Globus pallidus (tissue), 1 donor: ENCODE measurements at places on chromosomes 1 and 21.

GRCh38 chr1:56434740-56435139, 144.6 kb downstream of the PLPP3 start:
- DNase-seq, result no peak

- DNase-seq, result no peak
Observed at GRCh38 chr1:66300972-66301451, 232.9 kb upstream of the SGIP1 start.

DNA sequence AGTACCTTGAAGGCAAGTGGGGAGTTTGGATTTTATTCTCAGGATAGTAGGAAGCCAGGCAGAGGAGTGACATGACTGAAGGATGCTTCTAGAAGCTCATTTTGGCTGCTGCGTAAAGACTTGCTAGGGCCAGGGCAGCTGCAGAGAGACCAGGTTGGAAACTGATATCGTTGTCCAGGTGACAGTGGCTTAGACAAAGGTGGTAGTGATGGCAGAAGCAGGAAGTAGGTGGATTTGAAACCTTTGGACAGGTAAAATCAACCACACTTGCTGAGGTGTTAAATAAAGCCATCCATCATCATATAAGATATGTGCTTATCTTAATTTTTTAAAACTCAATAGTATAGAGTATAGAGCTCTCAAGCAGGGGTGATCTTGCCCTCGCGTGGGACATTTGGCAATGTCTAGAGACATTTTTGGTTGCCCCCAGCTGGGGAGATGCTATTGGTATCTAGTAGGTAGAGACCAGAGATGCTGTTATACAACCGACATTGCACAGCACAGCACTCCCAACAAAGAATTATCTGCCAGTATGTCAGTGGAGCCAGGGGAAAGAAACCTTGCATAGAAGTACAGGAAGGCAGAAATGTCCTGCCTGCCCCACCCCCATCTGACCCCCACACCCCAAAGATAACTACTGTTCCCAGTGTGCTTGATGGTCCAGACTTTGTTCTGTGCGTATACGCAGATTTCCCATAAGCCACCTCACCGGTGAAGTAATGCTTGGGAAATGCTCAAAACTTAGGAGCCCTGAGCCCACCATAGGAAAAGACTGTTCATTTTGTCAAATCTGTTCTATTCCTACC, 31.1 kb downstream of the TMEM51 start:
- DNase-seq, result no peak

- DNase-seq, result no peak
Observed at GRCh38 chr1:7922301-7922700, 18.3 kb downstream of the TNFRSF9 start.

- DNase-seq, result peak; percentile 50
Observed at GRCh38 chr1:93681101-93681988, at the start of gene BCAR3. TSS of gene BCAR3 (minus strand) at chr1:93681837. CDS start at chr1:93674930, 6,907 bp downstream.

- no peak for DNase-seq
Observed at GRCh38 chr1:65471861-65472332, 51.4 kb downstream of the LEPR start.

DNA sequence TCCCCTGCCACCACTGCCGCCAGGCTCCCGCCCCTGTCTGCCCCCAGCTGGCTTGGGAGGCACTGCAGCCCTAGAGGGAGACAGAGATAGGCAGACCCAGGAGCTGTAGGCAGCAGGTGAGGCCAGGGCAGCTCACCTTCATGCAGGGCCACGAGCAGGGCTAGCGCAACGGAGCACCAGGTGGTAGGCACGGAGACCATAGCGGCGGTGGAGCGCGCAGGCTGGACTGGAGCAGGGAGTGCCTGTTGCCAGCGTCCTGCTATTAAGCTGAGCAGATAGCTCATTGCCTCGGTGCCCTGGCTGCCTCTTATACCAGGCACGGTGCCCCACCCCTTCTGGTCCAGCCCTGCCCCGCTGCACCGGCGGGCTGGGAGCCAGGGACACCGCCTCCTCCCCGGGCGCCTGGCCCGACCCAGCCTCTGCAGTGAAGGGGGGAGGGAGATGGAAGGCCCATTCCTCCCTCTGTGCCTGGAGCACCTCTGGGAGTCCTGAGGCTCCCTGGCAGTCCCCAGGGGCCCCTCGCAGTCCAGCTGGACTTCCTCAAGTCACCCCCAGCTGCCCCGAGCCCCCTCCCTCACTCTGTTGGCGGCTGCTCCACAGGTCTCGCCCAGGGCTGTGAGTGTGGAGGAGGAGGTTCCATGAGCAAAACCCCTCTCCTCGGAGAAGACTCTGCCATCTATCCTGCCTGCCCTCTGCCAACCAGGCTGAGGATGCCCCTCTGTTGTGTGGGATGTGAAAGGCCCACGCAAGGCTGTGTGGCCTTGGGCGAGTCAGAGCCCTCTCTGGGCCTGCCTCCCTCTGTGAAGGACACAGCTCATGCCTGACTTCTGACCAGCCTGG, at the start of gene EDN2:
TSS of gene EDN2 (minus strand) at position 282 of the 840 bp plus-strand sequence. CDS start at position 200, 82 bp downstream.
- no peak for DNase-seq

DNA sequence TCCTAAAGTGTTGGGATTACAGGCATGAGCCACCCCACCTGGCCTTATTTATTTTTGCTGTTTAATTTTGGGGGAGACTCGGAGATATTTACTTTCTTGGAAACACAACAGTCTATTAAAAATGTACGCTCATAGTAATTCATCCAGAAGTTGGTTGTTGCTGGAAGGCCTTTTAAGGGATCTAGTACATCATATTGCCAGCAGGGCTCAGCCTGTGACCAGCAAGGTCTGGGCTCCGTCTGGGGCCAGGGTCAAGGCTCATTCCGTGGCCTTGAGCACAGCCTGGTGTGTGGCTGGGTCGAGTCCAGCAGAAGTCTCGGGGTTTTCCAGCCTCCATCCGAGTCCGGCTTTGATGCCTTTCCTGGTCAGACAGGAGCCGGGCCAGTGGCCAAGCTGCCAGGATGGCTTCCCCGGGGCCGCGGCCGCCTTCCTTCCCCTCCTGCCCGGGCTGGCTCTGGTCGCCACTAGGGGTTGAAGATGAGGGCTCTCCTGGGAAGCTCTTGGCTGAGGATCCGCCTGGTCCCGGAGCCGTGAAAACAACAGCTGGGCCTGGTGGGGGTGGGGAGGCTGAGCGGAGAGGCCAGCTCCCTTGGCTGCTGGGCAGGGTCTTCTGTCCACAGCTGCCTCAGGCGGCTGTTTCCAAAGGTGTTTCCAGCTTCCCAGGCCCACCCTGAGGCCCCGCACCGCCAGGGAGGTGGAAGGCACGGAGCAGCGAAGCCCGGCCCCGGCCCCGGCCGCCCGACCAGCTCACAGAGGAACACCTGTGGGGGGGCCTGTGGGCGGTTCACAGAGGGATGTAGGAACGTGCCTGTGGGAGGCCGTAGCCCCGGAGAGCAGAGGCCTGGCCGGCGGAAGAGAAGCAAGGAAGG, 5.1 kb upstream of the VWA1 start:
- peak; percentile 88 for DNase-seq
